ENCODE measurements at places on chromosomes 3 and 15. TPM values are rescaled to one million over a fixed set of nuclear protein-coding genes. Genes with fewer than 3 reads are reported as not detected.

The ATP11B gene
- total RNA-seq, result 30.5 TPM

The BNIP2 gene
- 157 TPM for total RNA-seq

The GABPB1 gene
- 42.9 TPM for total RNA-seq

The CCNB2 gene
- 82.1 TPM for total RNA-seq

The SPINK8 gene
- total RNA-seq, result not detected

The TOPAZ1 gene
- not detected for total RNA-seq

The ABI3BP gene
- total RNA-seq, result 8.5 TPM

The GP5 gene
- total RNA-seq, result 0.13 TPM

The C2CD4A gene
- total RNA-seq, result not detected

The EHD4 gene
- 132 TPM for total RNA-seq

The IL20RB gene
- total RNA-seq, result 0.07 TPM

The METTL6 gene
- total RNA-seq, result 16.1 TPM

The DUOX1 gene
- total RNA-seq, result not detected

The ARRDC4 gene
- 1.5 TPM for total RNA-seq

The MKRN3 gene
- total RNA-seq, result not detected

The GOLGA8H gene
- 0.60 TPM for total RNA-seq

The EIF4E3 gene
- total RNA-seq, result 3.7 TPM

The SPTBN5 gene
- 2.3 TPM for total RNA-seq

The SRP14 gene
- total RNA-seq, result 352 TPM

The LEKR1 gene
- not detected for total RNA-seq

The CCR3 gene
- total RNA-seq, result not detected

The FRMD5 gene
- 0.54 TPM for total RNA-seq

The ADCY5 gene
- not detected for total RNA-seq

The DNASE1L3 gene
- total RNA-seq, result 1.3 TPM
